Hypothalamus (tissue), 51 donors: ENCODE measurements at places on chromosomes 5 and 9.
A peak's percentile ranks its signal among the peaks of the same experiment; 100 is the strongest.

DNA sequence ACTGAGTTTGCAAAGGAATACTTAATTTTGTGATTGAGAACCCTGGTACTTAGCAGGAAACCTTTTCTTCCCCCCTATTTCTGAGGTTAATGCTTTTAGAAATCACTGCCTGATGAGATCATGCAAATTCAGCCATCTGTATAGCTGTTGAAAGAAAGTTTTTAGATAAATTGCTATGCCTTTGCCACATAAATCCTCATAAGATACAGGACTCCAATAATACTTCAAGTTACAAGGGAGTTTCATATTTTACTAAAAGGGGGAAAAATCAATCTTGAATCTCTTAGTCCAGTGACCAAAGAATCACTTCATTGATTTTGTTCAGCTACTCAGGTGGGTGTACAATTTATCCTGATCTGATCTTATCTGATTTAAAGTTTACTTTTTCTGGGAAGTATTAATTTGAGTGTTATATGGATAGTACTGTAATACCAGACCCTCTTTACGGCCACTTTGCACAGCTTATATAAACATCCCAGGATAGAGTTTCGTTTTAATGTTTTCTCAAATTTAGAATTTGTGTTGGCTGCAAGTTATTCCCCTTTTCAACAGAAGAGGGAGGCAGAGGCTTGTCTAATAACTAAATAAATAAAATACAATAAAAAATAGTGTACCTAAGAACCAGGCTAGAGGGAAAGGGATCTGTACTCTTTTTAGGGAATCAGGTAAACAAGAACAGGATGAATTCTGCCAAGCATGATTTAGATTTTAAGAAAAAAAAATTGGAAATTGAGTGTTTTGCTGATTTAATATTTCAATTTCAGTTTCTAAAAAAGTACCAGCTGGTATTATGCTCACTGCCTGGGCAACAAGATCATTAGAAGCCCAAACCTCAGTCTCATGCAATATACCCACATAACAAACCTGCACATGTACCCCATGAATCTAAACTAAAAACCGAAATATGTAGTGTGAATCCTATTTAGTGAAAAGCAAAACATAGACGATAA, 69.1 kb downstream of the PSAT1 start:
- no peak for DNase-seq

DNA sequence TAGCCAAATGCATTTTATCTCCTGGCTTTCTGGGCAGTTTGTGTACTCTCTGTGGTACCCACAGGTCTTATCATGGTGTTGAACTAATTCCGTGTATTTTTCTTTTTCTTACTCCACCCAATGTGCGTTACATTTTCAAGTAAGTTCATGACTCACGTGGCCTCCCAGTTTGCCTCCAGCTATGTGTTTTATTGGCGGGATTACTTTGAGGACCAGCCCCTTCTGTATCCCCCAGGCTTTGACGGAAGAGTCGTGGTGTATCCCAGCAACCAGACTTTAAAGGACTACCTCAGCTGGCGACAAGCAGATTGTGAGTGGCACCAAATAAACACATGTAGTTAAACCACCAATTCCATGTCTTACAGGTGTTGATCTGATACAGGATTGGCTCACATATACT, 3.2 kb downstream of the THG1L start:
- no peak for DNase-seq

DNA sequence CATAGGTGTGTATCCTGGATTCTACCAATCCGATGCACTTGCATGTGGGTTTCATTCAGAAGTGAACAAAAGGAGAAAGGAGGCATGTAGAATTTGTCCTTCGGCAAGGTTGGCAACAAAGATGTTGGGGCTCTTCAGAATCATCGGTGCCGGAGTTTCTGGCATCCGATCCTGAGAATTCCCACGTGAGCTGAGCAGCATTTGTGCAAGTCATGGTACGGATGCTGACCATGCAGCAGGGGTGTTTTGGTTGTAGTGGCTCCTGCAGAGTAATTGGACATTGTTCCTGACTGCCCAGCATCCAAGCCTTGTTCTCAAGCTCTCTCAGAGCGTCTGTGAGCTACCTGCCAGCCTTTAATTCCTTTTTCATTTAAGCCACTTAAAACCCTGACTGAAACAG, 19.0 kb upstream of the POC5 start:
- DNase-seq, result peak; percentile 11

- peak; percentile 24 for DNase-seq
Observed at GRCh38 chr9:127915801-127916719, 781 bp downstream of the ST6GALNAC4 start.

GRCh38 chr9:72332351-72332750, 32.7 kb downstream of the ZFAND5 start:
- no peak for DNase-seq

DNA sequence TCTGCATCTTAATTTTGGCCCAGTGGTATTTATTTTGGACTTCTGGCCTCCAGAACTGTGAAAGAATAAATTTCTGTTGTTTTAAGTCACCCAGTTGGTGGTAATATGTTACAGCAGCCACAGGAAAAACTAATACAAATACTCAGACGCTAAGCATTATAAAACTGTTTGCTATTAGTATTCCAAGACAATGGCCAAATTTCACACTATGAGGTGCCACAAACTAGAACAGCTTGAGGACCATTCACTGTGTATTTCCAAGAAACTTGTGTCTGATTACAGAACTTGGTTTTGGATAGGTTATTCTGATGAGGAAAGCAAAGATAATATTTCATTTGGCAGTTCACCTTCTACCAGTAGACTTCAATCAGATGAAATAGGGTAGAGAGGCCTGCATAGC, 16.3 kb upstream of the ISOC1 start:
- DNase-seq, result no peak

GRCh38 chr5:145294331-145294730, 540.8 kb downstream of the PRELID2 start:
- DNase-seq, result no peak

DNA sequence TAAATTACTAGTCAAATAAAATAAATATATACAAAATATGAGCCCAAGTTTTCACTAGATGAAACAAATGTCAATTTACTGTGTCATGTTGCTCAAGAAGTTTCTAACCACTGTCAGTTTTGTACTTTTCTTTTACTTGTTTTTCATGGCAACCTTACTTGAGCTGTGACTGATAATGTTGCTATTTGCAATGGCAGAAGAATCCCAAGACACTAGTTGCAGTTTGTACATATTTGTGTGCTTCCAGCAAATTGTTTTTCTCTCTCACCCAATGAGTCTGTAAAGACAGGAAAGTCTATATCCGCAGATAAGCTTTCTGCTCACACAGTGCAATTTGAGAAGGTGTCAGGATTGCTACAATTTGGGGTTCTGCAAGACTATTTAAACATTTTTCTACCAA, 338.6 kb upstream of the PCSK5 start:
- no peak for DNase-seq

- DNase-seq, result no peak
Observed at GRCh38 chr5:149846021-149846420, 98.6 kb downstream of the PDE6A start.

DNA sequence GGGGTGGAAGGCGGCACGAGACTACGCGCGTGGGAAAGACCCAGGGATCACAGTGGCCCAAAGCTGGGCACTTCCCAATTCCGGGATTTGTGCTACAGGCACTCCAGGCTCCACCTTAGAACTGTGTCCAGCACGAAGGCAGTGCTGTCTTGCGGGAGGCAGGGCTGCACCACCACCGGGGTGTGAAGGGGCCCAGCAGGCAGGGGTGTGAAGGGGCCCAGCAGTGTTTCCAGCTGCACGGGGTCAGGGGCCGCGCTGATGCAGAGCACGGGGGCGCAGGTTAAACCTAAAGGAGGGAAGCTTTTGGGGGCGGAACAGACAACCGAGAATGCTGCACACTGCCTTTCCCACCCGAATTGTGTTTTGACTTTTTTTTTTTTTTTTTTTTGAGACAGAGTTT, 1.1 kb upstream of the PDCD6 start:
- DNase-seq, result no peak

DNA sequence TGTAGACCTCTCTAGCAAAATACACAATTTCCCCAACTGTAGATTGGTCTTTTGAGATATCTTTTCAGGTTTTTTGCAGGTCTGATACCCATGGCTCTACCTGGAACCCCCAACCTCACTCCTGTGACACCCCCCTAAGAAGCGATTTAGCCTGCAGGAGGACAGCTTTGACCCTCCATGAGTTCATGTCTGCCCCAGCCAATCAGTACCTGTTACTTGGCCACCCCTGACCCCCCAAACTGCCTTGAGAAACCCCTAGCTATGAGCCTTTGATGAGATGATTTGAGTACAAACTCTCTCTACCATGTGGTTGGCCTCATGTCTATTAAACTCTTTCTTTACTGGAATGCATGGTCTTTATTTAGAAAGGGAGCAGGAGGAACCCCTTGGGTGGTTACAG, 25.7 kb downstream of the ABO start:
- DNase-seq, result no peak

DNA sequence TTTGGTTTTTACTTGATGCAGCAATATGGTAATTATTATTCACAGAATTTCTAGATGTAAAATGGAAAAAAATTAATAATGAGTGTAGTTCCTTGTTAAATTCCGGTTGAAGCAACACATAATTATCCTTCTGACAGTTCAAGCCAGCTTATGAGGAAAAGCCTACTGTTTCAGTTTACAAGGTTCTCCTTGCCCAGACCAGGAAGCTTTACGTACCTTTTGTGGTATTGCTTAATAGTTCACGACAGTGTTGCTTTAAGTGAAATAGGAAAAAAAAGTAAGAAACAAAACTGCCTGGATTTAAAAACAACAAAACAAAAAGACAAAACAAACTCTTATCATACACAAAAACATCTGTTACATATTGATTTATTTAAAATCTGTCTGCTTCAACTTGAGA, 547.3 kb upstream of the C9orf72 start:
- no peak for DNase-seq

GRCh38 chr5:107893642-107894041, 222.9 kb upstream of the EFNA5 start:
- DNase-seq, result no peak
